ENCODE measurements at places on chromosomes 11 and 22. TPM values are rescaled to one million over a fixed set of nuclear protein-coding genes. Genes with fewer than 3 reads are reported as not detected.

DNA sequence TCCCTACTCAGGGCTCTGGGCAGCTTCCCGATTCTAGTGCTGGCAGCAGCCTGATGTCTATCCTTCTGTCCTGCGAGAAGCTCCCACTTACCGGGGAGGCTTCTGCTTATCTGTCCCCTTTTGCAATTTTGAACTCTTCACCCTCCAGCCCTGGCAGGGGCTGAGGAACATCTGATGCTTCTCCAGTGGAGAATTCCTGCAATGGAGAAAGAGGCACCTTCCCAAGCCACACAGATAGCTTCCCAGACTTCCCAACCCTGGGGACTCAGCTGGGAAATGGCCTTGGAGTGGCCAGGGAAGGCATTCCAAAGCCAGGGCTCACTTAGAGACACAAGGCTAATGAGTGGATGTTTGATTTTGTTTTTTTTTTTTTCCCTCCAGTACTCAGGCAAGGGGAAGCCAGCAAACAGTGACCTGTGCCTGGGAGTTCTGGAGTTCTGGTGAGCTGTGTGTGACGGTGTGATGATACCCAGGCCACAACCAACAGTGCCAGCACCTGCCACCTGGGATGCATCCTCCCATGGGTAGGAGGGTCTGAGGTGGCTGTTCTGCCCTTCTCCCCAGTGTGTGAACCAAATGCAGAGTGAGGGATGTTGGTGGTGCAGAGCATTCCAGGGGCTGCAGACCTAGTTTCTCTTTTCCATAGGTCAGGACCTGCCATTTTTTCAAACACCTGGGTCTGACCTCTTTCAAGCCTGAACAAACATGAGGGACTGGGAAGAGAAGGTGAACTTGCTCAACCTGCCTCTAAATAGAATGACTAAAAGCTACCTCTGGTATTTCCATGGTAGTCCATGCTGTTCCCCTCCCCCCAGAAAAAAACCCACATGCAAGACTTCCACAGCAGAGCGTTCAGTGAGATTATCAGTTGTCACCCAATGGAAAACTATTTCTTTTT is 95.1 kb downstream of the CCDC81 start:
- no peak for DNase-seq

GRCh38 chr11:118552341-118552740 is 13.4 kb downstream of the IFT46 start:
- DNase-seq: no peak

GRCh38 chr11:116466191-116466590 is 306.6 kb downstream of the BUD13 start:
- no peak for DNase-seq

GRCh38 chr11:84857746-84858145 is 769.4 kb downstream of the DLG2 start:
- DNase-seq: no peak

DNA sequence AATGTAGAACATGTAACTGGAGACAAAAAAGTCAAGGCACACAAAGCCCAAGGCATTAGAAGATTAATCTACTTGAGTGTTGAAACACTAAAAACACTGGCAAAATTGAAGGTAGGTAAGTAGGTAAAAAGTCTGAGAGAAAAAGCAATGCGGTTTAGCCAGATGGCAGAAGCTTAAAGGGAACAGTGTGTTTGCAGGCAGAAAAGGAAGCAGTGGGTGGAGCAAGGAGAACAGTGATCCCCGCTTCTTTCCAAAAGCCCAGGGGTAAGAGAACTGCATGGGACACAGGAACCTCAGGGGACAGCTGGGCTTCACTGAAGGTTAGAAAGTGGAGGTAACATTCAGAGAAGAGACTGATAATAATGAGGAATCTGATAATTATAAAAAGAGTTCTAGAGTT is 16.0 kb downstream of the MRE11 start:
- DNase-seq: no peak

GRCh38 chr11:88620568-88621130 is 283.1 kb upstream of the CTSC start:
- no peak for DNase-seq

DNA sequence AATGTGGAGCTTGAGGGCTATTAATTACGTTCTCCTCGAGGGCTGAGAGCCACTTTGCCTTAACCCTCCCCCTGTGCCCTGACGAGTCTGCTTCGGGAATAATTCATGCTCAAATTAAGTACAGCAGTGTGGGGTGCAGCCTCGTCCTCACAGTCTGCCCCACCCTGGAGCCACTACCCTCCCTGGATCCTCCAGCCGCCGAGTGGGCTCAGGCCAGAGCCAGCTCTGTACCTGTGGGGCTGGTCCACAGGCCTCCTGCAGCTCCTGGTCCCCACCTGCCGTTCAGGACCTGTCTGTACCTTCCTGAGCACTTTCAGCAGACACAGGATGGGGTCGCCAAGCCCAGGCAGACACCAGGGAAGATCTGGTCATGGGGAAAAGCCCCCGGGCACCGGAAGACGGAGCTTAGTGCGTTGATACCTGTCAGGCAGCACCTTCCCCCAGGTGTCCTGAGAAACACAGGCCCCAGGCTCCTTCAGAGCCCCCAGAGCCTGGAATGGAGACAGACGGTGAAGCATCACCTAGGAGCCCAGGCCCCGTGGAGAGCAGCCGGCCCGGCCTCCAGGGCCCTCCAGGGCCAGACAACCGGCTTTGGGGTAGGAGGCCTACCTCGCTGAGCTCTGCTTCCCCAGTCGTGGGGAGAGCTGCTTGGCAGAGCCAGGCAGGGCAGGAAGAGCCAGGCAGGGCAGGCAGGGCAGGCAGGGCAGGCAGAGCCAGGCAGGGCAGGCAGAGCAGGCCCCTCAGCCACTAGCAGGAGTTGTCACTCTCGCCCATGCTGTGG is 9.7 kb downstream of the TSPAN32 start:
- DNase-seq: no peak

GRCh38 chr11:10352921-10353550 is 48.2 kb downstream of the ADM start:
- no peak for DNase-seq

DNA sequence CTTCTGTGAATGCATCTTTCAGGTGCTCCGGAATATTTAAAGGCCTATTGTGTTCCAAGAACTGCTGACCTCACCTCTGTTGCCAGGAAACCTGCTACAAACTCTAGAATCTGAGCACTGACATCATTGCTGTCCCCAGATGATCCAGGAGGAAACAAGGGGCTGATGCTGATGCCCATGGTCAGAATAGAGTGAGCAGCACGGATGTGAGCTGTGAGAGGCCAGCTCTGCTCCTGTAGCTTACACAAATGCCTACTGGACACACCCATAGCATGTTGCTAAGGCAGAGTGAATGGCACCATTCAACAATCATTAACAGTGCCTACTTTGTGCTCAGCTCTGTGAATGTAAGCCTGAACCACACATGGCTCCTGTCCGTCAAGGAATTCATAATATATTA is 276.7 kb upstream of the API5 start:
- no peak for DNase-seq

DNA sequence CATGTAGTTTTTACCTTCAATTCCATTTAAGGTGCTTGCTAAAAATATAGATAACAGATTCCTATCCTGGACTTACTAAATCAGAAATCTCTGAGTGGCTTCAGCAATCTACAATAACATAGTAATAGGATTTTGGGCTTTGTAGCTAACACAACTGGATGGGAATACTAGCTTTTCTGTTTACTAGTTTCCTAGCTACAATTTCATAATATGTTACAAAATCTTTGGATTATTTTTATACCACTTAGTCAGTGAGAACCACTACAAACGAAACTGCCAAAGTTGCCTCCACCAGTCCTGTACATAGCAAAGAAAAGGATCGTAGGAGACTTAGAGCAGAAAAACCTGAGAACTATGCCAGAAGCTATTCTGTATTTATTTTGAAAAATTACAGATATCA is 87.7 kb upstream of the ANO3 start:
- no peak for DNase-seq

DNA sequence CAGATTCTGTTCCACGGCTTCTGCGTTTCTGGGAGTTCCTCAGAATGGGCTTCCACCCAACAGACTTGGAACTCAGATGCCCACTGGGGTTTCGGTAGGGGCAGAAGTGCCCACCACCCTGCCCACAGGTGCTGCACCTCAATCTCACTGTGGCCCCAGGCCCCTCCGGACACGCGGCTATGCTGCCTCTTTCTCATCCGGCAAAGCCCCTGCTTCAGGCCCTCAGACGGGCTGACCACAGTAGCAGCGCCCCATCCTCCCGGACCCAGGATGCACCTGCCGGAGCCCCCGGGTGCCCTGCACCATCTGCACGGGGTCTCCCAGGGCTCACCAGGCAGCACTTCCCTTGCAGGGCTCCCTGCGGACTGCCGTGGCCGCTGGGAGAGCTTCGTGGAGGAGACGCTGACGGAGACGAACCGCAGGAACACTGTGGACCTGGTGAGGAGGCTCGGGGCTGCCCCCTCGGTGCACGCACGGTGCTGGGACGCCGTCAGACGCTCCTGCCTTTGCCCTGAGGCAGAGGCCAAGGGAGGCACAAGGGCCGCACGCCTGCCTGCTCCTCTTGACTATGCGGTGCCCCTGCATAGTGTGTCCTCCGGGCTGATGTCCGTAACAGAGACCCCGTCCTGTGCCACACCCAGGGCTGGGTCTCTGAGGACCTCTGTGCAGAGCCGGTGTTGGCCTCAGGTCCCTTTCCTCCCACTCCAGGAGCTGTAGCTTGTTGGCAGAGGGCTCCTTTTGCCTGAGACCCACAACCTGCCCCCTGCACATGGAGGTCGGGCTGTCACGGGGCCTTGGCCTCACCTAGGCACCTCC is 38.6 kb downstream of the SBF1 start:
- no peak for DNase-seq

GRCh38 chr22:24536089-24536488 is 18.8 kb downstream of the GUCD1 start:
- DNase-seq: no peak

- DNase-seq: no peak
Observed at GRCh38 chr11:67666676-67667489, 7.5 kb downstream of the ALDH3B2 start.

DNA sequence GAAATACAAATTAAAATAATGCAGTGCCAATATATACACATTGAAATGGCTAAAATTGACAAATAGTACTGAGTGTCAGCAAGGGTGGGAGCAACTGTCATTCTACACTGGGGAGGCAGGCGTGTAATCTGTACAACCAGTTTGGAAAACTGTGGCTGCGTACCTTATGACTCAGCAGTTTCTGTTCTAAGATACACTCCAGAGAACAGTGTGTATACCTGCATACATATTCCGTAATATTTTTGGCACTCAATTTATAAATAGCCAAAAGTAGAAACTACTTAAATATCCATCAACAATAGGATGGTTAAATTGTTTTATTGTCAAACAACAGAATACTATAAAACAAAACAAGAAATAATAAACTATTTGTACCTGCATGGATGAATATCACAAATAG is 57.6 kb downstream of the RNF169 start:
- no peak for DNase-seq

DNA sequence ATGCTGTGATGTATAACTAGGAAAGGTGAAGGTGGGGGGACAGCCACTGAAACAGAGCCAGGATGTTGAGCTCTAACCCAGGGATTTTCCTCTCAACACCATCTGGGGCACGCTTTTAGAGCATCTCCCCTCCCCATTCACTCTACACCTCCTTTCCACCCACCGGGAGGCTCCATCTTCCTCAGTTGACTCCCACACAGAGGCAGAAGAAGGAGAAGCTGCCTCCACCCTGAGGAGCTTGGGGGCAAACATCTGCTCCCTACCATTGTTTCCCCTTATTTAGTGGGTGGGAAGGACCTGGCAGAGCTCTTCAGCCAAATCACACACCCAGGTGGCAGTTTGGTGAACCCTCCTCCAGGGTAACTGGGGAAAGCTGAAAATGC is 50.0 kb upstream of the ADA2 start:
- DNase-seq: no peak

- peak; percentile 67 for DNase-seq
Observed at GRCh38 chr11:76209973-76210930, 4.0 kb upstream of the WNT11 start.

DNA sequence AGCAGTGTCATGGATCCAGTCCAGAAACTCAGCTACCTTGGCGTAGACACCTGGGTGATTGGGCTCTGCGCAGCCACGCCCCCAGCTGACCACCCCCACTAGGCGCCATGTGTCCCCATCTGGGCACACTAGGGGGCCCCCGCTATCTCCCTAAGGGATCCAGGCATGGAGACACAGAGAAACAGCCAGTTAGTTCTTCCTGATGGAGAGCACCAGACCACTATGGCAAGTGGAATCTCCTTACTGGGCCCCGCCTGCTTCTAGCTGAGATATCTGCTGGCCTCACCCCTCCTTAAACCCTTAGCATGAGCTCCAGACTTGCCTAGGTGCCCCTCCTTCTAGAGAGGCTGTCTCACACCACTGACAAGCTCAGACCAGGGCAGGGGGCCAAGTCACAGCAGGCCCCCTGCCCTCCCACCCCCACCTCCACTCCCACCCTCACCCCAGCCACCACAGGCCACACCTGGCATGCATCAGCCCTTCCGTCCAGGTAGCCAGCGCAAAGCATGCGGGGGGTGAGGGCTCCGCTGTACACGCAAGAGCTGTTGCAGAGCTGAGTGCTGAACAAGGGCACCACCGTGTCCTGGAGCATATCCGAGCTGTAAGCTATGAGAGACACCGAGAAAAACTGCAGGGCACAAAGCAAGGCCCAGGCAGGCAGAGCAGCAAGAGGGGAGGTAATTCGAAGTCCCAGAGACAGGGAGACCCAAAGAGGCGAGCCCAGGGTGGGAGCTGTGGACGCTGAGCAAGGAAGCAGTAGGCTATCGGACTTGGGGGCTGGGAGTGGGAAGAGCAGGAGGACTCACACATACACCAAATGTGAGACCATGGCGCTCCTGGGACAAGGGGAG is 16.1 kb downstream of the TMPRSS5 start:
- no peak for DNase-seq

DNA sequence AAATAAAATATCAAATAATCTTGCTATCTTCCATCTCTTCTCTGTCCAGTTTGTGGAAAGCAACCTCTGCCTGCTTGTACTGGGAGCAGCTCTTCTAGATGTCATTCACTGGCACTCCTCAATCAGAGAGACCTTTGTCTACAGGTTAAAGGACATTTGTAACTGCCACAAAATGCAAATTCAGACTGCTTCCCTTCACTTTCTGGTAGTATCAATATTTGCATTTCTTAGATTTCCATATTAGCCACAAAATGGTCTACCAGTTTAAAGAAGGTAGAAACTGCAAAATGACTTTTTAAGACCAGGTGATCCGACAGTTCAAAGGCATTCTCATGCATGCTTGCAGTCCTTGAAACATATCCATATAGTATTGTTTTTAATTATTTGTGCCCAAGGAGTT is 51.7 kb upstream of the RCN1 start:
- no peak for DNase-seq

GRCh38 chr11:5738431-5738830 is 2.2 kb downstream of the OR56B1 start:
- no peak for DNase-seq

GRCh38 chr22:26342745-26343410 is 86.2 kb upstream of the ASPHD2 start:
- DNase-seq: no peak

GRCh38 chr22:22369964-22370270 is 125.3 kb downstream of the VPREB1 start:
- no peak for DNase-seq

GRCh38 chr11:130645843-130646197 is 197.4 kb downstream of the ADAMTS15 start:
- DNase-seq: no peak

The C11orf86 gene
- not detected for polyA plus RNA-seq

The POTEH gene
- polyA plus RNA-seq: not detected

The ZBTB16 gene
- 0.89 TPM for polyA plus RNA-seq

The NAALADL1 gene
- polyA plus RNA-seq: 16.2 TPM

The MIEF1 gene
- 35.5 TPM for polyA plus RNA-seq

The INCENP gene
- polyA plus RNA-seq: 35.2 TPM

The MRGPRX3 gene
- 0.04 TPM for polyA plus RNA-seq

The ASCL2 gene
- 3.7 TPM for polyA plus RNA-seq

Measured in right renal pelvis (tissue), 4 donors.